BJ (cell line): ENCODE measurements at places on chromosomes 7 and 10. TPM values are rescaled to one million over a fixed set of nuclear protein-coding genes. Genes with fewer than 3 reads are reported as not detected.

MUC12 gene
- polyA plus RNA-seq = 0.89 and 2.0 TPM in 2 replicates

DNA sequence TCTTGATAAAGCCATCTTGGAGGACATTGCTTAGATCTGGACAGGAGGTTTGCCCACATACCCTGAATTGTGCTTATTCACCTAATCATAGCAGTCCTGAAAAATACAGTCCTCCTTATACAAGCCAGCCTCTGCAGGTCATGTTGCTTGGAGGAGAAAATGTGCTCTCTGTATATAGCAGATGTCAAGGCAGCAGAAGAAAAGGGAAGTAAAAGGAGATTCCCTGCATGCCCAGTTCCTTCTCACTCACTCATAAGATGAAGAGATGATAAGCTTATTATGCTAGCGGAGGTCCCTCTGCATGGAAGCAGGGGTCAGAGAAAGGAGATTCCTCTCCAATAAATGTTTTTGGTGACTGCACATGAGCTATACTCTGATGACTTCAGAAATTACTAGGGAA is 458.8 kb upstream of the ZMIZ1 start:
- no peak for DNase-seq

HOXA1 gene
- polyA plus RNA-seq = 0.91 and 1.0 TPM in 2 replicates

DNA sequence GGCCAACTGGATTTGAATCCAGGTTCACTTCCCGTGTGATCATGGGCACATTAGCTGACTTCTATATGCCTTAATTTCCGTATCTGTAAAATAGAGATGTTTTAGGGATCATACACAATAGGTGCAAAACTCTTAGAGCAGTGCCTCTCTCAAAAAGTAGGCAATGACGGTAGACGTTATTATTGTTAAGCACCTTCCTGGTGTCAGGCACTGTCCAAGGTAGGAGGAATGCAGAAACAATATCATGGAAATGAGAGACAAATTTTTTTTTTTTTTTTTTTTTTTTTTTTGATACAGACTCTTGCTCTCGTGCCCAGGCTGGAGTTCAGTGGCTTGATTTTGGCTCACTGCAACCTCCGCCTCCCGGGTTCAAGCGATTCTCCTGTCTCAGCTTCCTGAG is 8.1 kb downstream of the TMEM248 start:
- no peak for DNase-seq

DNA sequence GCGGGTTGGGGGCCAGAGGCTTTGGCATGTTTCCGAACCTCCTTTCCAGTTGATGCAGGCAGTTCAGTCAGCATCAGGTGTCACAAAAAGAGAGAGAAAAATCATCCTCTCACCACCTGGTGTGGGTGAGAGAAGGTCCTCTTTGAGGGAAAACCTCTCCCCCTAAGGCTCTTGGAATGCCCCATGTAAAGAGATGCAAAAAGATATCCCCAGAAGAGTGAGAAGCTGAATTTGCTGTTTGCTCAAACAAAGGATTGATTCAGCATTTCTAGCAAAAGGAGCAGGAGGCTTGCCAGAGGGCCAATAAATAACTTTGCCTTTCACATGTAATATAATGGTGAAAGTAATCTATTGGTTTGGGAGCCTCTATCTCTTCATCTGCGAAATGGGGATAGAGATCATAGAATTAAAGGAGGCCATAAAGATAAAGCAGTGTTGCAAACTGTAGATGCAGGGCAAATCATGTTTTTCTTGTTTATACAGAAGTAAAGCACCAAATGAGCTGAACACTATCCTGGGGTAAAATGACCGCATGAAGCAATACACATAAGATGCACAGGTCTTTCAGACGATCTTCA is 425.9 kb downstream of the LRMDA start:
- no peak for DNase-seq

- DNase-seq = no peak
Observed at GRCh38 chr10:35353395-35353794, 17.1 kb downstream of the CCNY start.

DNA sequence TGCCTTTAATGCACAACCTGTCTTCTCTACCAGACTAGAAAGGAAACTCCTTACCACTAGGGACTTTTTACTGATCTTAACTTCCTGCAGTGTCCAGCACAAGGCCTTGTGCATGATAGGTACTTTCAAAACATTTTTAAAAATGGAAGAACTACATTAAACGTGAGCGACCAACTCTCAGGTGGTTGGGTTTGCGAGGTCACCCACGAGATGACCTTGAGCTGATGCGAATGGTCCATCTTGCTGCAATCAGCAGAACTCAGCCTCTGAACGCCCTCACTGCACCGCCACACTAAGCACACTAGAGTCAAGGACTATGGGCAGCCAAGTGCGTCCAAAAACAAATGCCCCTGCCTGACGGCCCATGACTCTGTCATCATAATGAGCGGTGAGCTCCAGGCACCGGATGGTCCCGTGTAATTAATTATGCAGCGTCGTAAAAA is 34.9 kb upstream of the PTF1A start:
- no peak for DNase-seq
